Fibroblast of mammary gland (primary cell): ENCODE measurements at places on chromosomes 7 and 10.

DNA sequence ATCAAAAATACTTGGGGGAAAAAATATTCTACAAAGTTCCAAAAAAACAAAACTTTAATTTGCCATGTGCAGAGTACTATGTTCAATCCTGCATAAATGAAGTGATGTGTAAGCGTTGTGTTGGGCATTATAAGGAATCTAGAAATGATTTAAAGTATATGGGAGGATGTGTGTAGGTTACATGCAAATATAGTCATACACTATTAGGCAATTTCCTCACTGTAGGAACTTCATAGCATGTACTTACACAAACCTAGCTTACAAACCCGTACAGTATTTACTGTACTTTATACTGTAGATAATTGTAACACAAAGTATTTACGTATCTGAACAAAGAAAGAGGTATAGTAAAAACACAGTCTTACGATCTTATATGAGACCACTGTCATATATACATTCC lies 72.3 kb downstream of the NRBF2 start:
- no peak for DNase-seq

DNA sequence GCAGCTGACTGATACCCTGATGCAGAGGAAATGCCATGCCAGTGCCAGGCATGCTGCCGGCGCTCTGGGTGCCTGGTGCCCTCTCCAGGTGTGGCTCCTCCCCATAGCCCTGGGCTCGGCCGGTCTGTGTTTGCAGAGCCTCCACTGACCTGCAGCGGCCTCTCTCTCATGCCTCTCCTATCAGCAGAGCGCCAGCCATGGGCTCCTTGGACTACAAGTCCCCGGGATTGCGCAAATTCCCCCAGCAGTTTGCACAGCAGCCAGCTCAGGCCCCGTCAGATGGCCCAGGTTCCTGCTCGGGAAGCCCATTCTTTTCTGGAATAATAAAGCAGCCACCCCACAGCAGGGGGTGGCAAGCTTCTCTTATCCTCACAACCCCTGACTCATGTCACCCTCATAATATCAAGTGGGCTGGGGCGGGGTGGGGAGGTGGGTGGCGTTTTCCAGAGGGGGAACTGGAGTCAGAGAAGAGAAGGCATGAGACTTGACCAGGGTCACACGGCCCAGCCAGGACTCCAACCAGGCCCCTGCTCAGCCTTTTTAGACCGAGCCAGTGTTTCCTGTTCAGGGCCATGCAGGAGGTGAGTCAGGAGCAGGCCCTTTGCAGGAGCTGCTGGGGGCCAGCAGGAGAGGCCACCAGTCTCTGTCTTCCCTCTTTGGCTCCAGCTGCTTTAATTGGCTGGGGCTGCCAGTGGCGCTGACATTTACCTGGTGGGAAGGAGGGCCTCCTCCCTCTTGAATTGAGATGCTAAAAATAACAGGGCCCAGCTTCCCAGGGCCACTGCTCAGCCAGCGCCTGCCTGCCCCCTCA lies 58.6 kb downstream of the ZMIZ1 start:
- peak; percentile 87 for DNase-seq

- DNase-seq: no peak
Observed at GRCh38 chr10:77176232-77176631, 461.4 kb downstream of the KCNMA1 start.

GRCh38 chr10:127195041-127195506 lies 1.3 kb downstream of the INSYN2A start:
- DNase-seq: no peak

DNA sequence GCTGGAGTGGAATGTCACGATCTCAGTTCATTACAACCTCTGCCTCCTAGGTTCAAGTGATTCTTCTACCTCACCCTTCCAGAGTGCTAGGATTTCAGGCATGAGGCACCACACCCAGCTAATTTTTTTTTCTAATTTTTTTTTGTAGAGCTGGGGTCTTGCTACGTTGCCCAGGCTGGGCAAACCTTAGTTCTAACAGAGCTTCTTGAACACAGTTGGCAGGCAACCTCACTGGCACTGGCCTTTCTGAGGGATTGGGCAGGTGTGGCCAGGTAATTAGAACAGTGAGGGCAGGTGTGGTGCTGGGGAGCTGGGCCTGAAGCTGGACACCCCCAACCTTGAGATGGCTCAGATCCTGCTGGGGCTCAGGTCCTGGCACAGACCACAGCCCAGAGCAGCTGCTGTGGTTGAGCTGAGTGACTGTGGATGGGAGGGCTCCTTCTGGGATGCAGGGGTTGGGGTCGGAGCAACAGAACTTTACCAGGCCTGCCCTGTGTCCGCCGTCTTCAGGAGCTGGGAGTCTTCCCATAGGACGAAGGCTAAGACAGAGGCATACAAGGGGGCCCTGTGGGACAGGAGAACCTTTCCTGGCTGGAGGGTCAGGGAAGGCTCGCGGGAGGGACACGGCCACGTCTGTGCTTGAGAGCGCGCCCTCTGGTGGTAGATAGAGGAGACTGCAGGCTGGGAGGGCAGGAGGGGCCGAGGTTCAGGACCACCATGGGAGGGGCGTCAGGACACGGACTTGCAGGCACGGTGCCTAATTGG lies 48.2 kb downstream of the COL26A1 start:
- peak; percentile 15 for DNase-seq
